Foreskin melanocyte (primary cell): ENCODE measurements at places on chromosomes 2 and 18.

- no peak for DNase-seq
These were observed 520.1 kb downstream of the LRP1B start for GRCh38 chr2:141610564-141611175.

DNA sequence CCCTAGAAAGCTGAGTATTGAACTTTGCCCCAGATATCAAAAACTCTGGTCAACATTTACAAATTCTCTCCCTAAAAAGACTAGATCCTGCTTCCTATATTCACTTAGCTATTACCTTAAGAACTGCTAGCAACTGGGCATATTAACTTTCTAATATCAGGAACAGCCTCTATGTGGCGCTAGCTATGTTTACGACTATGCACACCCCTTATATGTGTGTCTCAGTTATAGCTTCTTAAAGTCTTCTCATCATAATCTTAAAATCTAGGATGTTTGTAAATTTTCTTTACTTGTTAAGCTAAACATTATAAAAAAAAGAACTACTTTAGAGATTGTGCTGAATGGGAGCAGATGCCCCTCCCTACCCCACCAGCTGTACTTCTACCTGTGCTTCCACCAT is 1.7 kb upstream of the STAMBP start:
- no peak for DNase-seq

DNA sequence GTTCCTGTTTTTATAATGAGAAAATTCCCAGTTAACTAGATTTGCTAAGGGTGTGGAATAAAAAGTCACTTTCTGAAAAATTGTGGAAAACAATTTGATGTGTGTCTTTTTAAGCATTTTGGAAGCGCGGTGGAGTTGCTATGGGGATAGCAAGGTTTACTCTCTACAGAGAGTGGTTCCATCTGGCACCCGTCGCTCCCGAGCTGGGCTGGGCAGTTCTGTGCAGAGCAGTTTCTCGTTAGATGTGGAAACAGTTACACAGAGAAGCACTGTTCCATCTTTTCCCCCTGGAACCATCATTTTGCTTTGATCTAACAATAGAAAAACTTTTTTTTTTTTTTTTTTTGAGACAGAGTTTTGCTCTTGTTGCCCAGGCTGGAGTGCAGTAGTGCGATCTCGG is 17.4 kb downstream of the LDLRAD4 start:
- DNase-seq: no peak

DNA sequence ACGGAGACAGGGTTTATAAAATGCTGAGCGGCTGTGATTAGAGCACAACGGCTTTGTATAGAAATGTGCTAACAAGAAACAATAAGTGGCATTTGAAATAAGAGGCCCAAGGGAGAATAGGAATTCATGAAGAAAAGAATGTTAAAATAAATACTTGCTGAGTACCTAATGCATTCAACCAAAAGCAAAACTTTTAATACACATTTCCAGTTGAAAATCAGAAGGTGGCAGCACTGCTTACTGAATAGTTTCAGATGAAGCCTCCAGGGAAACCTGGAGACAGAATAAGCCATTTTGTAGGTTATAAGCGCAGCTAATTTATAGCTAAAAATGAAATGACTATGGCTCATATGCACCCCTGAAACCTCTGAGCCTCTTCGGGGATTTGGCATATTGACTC is 286.6 kb downstream of the DPP10 start:
- no peak for DNase-seq

GRCh38 chr2:173613386-173613785 is 258.7 kb downstream of the CDCA7 start:
- DNase-seq: no peak

DNA sequence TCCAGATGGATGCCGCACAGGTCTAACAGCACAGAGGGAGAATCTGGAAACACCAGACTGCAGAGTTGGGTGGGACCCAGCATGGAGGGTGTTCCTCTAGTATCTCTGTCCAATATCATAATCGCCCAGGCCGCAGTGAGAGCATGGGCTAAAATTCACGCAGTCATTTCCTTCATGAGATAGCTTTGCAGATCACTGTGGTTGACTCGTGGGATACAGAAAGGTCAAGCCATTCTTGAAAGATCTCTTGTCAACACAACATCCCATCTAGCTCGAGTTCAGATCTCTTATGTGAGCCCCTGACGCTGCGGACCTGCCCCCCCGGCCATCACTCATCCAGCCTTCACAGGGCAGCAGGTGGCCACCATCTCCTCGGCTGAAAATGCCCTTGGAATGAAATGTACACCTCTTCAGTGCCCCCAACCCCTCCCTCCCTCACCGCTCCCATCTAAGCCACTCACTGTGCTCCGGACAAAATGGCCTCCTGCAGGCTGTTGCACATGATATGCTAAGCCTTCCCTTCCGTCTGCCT is 45.9 kb downstream of the FOSL2 start:
- no peak for DNase-seq

DNA sequence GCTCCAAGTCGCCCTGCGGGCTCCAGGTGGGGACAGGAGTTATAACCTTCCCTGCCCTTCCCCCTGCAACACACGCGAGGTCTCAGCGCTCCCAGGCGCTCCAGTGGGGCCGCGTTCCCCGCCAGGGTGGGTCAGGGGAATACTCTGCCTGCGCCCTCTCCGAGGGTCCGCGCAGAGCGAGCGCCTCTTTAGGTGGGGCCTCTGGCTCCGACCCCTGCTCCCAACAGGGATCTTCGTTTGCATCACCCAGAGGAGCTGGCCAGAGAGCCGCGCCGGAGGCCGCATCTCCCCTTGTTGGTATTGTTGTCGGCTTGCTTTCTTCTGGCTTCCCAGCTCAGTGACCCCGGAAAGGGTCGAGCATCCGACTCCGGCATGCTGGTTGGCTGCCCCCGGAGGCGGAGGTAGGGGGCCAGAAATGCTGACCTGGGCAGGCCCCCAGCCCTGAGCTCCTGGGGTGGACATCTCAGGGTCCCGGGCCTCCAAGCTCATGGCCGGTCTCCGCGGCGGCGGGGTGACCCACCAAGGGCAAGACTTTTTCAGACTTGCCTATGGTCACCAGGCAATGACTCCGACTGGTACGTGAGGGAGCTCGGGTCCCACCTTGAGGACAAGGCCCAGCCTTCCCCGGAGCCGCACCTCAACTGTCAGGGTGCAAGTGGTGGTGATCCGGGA is 11.2 kb upstream of the EN1 start:
- no peak for DNase-seq

DNA sequence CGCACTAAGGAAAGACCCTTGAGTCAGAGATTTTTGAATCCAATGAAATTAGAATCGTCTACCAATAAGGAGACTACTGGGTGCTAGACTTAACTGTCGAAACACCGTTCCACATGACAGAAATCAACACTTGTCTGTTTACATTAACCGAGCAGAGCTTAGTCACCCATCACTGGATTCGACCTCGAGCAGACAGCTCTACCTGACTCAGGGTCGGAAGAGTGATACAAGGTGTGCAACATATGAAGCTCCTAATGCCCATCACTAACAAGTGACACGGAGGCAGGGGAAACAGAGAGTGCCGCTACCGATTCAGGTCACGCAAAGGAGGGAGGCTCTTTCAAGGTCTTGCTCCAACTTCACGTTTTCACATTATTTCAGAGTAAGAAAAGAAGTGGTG is 54.2 kb upstream of the FZD5 start:
- no peak for DNase-seq

DNA sequence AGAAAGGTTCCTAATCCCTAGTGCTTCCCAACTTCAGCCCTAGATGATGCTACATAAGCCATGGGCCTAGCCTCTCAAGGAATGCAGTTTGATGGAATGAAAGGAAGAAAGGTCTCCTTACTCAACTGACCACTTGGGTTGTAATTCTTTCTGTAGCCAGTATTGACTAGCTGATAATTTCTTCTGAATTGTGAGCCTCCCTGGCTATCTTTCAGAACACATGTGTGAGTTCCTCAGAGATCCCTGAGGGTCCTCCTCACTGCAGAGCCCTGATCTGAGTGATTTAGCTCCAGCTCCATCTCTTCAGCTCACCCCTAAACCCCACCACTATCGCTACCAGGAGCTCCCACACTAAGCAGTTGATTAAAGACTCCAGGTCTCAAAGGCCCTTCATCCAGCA is 31.5 kb downstream of the CFAP210 start:
- no peak for DNase-seq

DNA sequence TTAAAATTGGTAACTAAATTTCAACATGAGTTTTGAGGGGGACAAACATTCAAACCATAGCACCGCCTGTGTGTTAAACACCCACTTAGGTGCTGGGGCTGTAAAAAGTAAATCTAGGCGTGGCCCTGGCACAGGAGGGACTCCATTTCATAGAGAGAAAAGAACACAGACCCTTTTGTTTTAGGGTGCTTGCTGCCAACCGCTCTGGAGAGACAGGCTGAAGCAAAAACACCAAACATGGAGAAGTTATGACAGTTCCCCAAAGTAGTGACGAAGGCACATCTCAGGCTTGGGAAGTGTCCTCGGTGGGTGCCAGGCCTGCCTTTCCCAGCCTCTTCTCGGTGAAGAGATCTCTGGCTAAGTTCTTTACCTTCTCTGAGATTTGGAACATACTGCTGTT is 5.1 kb downstream of the ACTG2 start:
- no peak for DNase-seq

- no peak for DNase-seq
These were observed 215.5 kb downstream of the TRIB2 start for GRCh38 chr2:12932192-12932591.

GRCh38 chr2:204586444-204587180 is 41.3 kb downstream of the PARD3B start:
- no peak for DNase-seq

DNA sequence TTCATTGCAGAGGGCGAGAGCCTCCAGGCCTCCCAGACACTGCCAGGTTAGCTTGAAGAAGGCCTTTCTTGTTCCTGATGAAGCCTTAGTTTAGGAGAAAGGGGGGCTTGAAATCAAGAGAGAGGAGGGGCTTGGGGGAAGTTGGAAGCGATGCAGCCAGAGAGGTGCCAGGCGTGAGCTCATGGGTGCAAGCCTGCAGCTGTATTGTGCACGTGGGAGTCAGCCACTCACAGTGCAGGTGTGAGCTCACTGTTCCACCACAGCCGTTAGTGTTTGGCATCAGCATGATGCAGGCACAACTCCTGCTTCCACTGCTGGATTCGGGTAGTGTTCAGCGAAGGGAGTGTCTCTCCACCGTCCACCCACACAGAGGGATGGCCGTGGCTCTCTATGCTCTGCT is 68.4 kb upstream of the ALPP start:
- no peak for DNase-seq

GRCh38 chr2:136019306-136019705 is 33.9 kb upstream of the DARS1 start:
- no peak for DNase-seq

DNA sequence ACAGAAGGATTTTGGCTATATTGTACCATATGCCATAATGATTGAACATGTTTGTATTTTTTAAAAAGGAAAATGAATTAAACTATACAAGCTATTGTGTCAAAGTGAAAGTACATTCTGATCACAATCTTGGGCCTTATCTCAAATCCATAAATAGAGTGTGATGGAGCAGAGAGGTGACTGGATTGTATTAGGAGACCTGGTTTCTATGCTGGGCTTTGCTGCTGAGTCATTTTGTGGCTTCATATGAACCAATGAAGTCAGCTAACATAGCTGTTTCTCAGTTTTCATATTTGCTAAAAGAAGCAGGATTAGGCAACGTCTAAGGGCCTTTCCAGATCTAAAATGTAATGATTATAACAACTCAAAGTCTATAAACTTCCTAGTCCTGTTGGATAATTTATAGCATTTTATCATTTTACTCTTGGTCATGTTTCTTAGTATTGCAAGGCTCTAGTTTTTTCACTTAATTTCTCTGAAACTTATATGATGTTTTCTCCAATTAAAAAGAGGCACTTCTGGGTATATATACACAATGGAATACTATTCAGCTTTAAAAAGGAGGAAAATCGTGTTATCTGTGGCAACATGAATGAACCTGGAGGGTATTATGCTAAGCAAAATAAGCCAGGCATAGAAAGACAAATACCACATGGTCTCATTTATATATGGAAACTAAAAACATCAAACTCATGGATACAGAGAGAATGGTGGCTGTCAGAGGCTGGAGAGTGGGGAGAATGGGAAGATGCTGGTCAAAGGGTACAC is 112.3 kb downstream of the MEP1B start:
- DNase-seq: no peak

DNA sequence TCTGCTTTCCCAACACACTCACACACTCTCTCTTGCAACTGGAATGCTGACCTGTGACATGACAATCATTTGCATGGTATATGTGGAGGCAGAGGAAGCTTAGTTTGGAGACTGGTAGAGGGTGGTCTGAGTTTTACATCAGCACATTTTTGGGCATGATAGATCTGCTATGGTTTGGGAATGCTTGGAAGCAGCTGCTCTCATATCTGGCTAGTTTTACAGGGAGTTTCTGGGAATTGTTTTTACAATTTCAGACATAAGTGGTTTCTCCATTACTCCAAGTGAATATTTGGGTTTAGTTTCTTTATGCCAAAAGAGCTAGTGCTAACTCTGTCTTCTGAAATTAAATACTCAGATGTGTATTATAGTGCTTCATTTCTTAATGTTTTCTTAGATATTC is 977.6 kb downstream of the SUCLG1 start:
- DNase-seq: peak; percentile 2
